ENCODE measurements at places on chromosomes 7 and 10.

GRCh38 chr7:2045559-2046405, 187.0 kb downstream of the MAD1L1 start:
- DNase-seq: no peak

DNA sequence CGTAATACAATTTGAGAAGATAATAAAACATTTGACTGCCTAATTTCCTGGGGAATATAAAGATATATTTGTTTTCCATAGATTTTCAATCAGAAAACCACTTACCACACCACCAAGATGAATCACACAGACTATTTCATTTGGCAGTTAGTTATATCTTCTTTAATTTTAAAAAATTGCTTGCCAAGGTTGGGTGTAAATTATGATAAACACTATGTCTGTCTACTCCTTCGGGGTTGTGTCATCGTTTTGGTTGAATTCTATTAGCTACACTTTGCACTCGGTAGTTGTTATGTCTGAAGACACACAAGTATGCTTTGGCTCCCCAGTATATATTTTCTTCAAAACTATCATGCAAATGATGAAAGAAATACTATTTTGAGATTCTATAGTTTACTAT, 594.8 kb upstream of the SEMA3D start:
- DNase-seq: no peak

DNA sequence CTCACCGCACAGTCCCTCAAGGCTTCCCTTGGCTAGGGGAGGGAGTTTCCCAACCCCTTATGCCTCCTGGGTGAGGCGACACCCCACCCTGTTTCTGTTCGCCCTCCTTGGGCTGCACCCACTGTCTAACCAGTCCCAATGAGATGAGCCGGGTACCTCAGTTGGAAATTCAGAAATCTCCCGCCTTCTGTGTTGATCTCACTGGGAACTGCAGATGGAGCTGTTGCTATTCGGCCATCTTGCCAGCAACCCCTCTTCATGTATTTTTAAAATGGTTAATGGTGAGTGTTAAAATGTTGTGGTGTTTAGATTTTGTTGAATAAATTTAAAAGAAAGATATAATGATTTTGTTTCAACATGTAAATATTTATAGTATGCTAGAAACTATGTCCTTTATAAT, 22.0 kb downstream of the UMAD1 start:
- no peak for DNase-seq

GRCh38 chr10:71472912-71473311, 76.2 kb downstream of the CDH23 start:
- no peak for DNase-seq

DNA sequence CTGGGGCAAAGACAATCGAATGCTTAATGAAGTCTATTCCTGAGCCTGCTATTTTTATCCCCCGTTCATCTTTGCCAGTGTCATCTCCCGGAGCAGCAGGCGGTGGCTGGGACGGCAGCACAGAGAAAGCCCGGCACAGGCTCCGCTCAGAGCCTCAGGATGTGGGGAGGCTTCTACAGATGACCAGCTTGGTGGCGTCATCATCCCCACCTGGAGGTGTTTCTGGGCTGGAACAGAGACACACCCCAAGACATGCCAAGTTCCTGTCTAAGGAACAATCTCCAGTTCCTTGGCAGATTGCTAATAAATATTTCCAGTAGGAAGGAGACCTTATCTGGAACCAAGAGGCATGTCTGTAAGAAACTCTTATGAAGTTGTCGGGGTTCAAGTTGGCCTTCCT, 552.4 kb upstream of the MGMT start:
- DNase-seq: no peak

Data from suppressor macrophage (primary cell).